H54 (cell line): ENCODE measurements at places on chromosomes 2 and 18.
A peak's percentile ranks its signal among the peaks of the same experiment; 100 is the strongest.

DNA sequence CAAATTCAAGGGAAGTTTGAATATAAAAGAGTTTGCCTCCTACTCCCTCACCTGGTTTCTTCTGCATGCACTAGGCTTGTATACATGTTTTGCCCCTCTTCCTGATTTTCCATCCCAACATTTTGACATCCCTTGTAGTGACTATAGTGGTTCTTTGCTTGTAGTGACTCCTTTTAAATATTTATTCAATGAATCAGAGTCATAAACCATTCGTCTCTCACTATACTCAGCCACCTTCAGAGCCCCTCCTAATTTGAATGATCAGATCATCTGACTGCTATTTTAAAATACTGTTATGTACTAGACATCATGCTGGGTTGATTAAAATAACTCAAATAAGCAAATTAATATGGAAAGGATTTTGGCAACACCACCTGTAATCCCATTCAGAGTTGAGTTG is 492.1 kb upstream of the PIK3C3 start:
- no peak for DNase-seq

DNA sequence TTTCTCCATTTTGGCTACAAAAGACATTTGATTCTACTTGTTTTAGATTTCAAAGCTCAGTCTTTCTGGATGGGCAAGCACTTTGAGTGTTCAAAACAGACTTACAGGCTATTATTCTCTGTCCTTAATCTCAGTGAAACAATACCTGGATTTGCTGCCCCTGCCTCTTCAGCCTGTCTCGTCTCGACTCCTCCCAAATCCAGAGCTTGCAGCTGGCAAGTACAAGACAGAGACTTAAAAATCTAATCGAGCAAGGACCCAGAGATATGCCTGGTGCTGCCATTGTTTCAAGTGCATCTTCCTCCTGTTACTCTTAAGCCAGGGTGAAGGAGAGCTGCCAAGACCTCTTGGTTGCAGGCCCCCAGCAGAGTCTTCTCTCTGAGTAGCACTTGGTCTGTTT is 59.2 kb downstream of the LRRC30 start:
- DNase-seq, result no peak

- no peak for DNase-seq
Measured at GRCh38 chr2:74374509-74375205, 5.5 kb downstream of the DCTN1 start.

DNA sequence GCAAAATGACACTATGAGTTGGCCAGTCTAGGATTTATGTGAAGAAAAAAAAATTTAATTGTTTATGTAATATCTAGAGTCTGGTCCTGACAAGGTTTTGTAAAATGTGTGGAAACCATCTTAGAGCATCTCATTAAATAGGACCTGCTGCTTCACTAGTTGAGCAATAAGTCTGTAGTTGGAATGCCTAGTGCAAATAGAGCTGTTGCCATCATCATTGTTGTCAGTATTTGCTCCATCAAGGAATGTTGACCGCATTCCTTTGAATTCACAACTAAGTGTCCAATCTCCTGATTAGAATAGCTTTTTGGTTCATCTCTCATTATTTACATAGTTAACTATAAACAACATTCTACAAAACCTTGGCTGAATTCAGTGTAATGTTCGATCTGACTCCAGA is 32.2 kb upstream of the RPE start:
- no peak for DNase-seq

DNA sequence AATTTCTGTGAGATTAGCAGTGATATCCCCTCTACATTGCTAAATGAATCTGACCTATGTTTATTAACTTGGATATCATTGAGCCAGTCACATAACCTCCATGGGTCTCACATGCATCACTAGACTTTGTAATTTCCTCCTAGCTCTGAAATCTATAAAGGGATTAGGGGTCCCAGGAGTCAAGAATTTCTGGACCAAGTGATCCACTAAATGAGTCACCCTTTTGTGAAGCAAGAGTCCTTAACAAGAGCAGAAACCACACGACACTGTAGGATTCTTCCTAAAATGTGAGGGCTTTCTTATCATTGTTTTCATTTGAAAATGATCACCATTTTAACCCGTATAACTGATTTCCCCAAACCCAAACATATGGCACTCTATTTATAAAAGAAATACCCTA is 90.3 kb downstream of the DHRS9 start:
- DNase-seq, result no peak

GRCh38 chr2:239329284-239329971 is 71.4 kb downstream of the HDAC4 start:
- DNase-seq, result no peak

DNA sequence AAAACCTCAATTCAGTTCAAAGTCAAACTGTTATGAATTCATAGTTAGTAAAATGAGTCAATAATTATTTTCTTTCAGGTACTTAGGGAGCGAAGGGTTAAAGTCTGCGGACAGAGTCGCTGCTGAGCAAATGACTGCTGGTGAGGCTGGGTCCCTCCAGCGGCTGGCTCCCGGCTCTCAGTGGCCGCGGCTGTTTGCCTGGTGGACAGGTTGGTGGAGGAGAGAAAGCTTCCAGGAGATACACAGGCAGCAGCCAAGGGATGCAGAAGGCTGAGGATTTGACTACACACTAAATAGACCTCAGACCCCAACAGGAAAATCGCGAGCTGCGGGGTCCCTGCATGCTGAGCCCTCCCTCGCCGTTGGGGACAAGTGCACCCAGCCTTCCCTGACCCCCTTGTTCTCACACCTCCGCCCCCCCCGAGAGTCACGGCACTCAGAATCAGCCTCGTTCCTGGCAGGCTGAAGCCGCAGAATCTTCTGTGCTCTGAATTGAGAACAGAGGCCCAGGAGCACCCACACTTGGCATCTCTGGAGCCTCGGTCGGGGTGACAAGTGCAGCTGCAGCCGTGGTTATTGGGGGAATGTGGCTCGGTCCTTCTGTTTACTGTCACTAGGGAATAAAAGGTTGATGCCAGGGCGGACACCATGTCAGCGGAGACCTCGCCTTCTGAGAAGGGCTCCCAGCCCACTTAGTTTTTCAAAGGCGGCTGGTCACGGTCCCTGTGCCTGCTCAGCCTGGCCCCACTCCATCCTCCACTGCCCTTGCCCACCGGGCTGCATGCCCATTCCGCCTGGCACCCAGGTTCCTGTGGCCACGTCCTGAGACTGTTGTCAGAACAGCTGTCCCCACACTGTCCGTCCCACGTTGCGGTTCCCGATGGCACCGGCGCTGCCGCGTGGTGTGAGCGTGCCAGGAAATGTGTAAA is 74.0 kb downstream of the SLC66A2 start:
- no peak for DNase-seq

GRCh38 chr18:23172591-23173380 is 37.5 kb downstream of the CABLES1 start:
- no peak for DNase-seq

- no peak for DNase-seq
Measured at GRCh38 chr2:200310545-200310971, 4.1 kb downstream of the SPATS2L start.

DNA sequence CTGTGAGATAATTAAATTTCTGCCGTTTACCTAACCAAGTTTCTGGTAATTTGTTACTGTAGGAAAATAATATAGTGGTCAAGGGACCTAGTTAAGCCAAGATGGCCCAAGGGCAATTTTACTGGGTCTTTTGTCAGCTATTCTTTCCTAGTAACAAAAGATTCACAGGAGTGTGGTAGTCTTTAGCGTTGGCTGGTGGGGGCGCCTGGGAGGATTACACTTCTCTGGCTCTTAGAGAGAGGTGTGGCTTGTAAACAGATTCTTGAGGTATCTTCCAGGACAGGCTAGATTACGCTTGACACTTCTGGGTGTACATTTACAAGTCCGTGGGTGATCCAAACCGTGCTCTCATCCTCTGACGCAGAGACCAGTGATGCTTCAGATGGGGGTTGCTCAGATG is 3.3 kb upstream of the ACOXL start:
- no peak for DNase-seq

DNA sequence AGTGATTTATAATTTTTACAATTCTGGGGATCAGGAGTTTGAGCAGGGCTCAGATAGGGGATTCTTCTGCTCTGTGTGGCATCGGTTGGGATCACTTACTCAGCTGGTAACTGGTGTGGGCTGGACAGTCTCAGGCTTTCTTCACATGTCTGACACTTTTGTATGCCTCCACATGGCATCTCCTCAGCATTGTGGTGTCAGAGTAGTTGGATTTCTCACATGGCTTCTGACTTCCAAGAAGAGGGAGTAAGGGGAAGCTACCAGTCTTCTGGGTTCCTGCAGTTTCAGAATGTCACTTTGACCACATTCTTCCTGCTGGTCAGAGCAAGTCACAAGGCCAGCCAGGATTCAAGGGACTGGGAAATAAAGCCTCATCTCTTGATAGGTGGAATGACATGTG is 55.6 kb downstream of the NCOA1 start:
- no peak for DNase-seq

DNA sequence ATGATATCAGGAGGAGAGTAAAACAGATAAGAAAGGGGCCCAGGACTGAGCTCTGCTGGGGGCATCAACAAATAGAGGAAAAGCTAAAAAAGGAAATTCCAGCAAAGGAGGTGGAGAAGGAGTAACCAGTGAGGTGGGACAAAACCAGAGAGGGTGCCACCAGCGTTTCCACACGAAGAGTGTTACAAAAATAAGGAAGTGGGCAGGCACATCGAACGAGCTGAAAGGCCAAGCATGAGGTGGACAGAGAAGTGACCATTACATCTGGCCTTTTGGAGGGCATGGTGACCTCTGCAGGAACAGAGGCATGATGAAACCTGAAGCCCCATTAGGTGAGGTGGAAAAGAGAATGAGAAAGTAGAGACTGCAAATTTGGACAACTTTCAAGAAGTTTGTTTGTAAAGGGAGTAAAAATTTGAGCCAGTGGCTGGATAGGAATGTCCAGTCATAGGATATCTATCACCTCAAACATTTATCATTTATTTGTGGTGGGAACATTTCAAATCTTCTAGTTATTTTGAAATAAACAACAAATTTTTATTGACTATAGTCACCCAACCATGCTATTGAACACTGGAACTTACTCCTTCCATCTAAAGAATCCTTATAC is 18.4 kb upstream of the VIT start:
- no peak for DNase-seq

GRCh38 chr2:85983766-85984165 is 95.0 kb upstream of the ST3GAL5 start:
- no peak for DNase-seq

DNA sequence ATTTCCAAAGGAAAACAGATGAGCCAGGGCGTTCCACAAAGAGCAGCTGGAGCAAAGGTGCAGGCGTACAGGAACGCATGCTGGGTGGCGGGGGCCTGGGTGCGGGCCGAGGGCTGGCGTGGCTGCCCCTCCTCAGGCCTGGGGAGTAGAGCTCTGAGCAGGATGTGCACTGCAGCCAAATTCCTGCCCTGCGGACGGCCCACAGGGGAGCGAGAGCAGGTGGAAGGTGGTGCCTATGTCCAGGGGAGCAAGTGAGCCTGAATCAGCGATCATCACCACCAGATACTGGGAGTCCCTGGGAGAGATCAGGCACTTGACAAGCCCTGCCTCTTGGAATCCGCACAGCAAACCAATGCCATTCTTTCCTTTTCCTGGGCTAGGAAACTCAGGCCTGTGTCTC is 106.3 kb downstream of the GBX2 start:
- no peak for DNase-seq

GRCh38 chr18:22977847-22978701 is 44.9 kb downstream of the RBBP8 start:
- peak; percentile 26 for DNase-seq

DNA sequence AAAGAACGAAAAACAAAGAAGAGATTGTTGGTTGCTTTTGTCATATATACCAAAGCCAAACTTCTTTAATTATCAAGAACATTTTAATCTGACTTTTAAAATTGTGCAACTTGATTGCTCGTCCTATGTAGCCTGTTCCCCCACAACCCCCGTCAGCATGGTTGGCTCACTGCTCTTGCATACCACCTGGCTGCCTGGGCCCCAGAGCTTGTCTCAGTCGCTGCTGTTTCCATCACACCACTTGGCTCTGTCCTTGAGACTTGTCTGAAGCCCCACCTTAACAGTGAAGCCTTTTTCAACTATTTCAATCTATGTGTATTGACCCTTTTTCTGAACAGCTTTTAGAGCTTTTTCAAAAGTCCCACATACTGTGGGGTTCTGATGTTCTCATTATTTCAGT is 270.8 kb downstream of the ZNF407 start:
- no peak for DNase-seq

DNA sequence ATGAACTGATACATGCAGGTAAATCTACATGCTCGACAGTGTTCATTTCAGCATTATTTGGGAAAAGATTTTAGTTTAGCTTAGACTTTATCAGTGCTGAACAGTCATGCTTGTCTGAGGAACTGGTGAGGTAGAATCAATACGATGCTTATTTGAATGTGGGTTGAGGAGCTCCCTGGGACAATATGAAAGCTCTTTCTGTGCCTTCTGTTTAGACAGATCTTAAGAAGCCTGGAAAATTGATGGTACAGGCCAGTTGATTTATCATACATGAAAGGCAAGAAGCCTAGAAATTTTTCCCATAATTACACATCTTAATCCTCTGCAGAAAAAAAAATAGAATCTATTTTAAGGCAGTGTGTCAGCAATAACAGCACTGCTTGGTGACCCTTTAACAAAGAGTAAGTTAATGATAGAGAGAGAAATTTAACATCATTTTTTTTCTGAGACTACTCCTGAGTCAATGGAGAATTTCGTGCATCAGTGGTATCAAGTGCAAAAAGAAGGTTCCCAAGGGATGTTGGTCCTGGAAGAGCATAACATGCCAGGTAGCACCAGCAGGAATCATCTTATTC is 252.2 kb upstream of the CDH20 start:
- DNase-seq, result no peak

DNA sequence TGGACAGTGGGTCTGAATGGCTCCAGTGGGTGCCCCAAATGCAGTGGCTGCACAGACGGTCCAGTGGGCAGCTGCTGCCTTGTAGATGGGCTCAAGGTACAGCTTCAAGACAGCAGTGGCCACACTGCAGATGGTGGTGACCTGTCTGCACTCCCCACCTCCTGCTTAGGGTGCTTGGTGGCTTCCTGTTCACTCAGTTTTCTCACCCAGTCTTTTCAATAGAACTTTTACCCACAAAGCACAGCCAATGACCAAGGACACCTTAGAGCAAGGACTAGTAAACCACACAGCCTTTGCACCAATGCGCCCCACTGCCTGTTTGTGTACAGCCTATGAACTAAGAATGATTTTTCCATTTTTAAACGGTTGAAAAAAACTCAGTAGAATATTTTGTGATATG is 34.9 kb downstream of the MEX3C start:
- DNase-seq, result no peak

- DNase-seq, result no peak
Measured at GRCh38 chr2:239396881-239397681, 3.7 kb downstream of the HDAC4 start.

DNA sequence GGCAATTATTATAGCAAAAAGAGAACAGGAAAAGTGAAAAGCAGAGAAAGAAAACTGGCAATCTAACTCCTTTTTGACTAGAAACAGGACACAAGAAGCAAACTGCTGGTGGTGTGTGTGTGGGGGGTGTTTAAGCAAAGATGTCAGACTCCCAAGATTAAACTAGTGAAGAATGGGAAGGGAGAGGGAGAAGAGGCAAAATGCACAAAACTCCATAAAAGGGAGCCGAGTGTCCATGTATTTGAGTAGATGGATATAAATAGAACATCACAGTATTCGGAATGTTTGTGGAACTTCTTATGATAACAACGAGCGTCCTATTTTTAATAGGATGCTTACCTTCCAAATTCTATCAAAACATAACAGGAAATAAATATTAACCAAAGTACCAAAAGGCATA is 179.8 kb upstream of the TRIB2 start:
- no peak for DNase-seq
